NCI-H1694 (cell line): ENCODE measurements at places on chromosomes 13 and 19.
A peak's percentile ranks its signal among the peaks of the same experiment; 100 is the strongest.

GRCh38 chr19:53554804-53555203 is 16.9 kb downstream of the ZNF331 start:
- no peak for DNase-seq

GRCh38 chr19:4456843-4457653 is 546 bp downstream of the UBXN6 start:
- no peak for DNase-seq

DNA sequence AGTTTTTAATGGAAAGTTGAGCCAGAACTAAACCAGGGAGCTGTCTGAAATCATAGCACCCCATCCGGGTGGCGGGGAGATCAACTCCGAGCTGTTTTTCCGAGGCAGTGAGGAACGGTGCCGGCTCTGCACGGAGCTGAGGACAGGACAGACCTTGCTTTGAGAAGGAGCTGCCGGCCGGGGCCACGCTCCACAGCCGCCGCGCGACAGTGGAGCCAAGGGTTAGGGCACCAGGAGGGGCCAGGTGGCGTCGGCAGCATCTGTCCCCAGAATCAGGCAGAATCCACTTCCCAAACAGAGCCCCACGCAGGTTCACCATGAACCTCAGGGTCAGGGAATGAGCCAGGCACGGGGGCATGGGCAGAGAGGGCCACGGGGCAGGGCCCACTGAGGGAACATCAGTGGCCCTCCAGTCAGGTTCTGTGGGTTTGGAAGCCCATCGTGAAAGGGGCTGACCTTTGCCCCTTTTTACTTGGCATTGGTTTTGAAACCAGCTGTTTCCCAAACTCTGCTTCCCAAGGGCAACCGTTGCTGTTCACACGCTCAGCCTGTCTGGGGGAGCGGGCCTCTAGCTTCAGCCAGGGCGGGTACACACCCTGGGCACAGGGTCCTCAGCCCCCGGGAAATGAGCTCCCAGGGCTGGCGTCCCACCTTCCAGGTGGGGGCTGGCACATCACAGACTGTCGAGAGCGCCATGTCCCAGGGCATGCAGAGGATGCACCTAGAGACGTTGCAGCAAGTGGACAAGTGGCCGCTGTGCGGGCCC is 18.1 kb downstream of the PEX11G start:
- DNase-seq, result no peak

DNA sequence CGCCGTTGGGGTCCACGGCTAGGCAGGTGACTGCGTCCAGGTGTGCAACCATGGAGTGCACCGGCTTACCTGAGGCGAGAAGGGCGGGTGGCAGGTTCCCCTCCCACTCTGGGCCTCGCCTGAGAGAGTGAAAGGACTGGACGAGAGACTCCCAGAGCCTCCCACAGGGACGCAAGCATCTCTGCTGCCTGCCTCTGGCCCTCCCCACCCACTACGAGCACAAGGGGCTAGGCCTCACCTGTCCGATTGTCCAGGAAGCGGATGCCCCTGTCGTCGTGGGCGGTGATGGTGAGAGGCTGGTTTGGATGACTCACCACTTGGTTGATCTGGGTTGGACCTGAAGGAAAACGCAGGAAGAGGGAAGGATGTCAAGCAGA is 5.1 kb upstream of the PRKD2 start:
- DNase-seq, result no peak

DNA sequence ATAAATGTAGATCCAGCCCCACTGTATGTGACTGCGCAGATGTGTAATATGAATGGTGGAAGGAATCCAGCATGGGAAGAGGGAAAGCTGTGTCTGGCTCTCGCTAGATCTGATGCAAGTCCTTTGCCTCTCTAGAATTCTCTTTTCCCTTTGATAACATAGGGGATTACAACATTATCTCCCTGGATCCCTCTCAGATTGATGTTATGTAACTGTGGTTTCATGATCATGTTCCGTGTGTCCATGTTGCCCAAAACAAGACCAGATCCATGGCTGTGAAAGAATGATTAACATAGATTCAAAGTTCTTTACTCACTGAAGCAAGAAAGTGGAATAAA is 184.0 kb upstream of the UBL3 start:
- DNase-seq, result no peak

GRCh38 chr13:78631077-78631476 is 27.7 kb upstream of the POU4F1 start:
- no peak for DNase-seq

DNA sequence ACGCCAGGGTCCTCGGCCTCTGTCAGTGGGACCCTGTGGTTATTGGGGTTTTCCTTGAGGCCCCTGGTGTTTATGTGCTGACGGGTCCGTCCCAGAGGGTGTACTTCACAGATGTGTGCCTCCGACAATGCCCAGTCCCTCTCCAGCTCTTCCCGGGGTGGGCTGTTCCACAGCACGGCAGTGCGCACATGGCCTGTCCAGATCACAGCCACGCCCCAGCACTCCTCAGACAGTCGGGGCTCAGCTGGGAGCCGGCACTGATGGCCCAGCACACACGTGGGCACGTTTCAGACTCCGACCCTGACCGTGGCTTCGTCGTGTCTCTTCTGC is 16.9 kb upstream of the F7 start:
- no peak for DNase-seq

- DNase-seq, result no peak
These were observed 204.8 kb downstream of the MYO16 start for GRCh38 chr13:108834193-108834592.

DNA sequence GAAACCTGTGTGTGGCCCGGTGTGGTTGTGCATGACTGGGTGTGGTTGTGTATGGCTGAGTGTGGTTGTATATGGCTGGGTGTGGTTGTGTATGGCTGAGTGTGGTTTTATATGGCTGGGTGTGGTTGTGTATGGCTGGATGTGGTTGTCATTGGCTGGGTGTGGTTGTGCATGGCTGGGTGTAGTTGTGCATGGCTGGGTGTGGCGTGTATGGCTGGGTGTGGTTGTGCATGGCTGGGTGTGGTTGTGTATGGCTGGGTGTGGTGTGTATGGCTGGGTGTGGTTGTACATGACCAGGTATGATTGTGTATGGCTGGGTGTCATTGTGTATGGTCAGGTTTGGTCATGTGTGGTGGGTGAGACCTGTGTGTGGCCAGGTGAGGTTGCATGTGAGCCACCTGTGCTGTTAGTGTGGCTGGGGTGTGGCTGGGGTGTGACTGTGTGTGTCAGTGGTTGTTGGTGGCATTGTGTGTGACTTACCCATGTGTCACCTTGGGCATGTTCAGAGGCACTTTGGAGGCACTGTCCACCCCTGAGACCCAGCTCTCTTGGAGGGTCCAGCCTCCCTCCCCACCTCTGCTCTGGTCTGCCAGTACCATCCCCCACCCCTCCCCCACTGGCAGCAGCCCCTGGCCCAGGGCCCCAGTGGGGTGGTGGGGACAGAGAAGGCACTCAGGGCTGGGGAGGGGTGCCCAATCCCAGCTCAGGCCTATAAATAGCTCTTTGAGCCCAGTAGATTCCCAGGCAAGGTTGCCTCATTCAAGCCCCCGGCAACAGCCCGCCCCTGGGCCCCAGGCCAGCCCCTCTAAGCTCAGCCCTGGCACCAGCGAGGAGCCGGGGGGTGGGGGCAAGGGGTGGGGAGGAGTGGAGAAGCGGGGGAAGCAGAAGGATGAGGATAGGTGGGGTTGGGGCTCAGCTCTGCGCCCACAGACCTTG is 3.9 kb upstream of the NCAN start:
- DNase-seq, result no peak

DNA sequence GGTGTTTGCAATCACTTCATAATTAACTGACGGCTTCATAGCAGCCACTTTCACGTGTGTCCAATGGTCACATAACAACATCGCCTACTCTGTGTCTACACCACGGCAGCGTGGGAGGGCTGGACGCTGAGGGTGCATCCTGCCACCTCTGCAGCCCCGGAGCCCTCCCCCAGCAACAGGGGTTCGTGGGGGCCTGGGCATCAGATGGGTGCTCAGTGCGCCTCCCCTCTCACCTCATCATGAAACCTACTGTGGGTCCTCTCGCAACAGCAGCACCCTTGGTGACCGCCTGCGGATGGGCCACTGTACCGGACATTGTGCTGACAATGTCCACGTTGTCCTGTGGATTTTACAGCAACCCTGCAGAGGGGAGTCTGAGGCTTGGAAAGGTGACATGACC is 193.5 kb downstream of the UQCRFS1 start:
- no peak for DNase-seq

DNA sequence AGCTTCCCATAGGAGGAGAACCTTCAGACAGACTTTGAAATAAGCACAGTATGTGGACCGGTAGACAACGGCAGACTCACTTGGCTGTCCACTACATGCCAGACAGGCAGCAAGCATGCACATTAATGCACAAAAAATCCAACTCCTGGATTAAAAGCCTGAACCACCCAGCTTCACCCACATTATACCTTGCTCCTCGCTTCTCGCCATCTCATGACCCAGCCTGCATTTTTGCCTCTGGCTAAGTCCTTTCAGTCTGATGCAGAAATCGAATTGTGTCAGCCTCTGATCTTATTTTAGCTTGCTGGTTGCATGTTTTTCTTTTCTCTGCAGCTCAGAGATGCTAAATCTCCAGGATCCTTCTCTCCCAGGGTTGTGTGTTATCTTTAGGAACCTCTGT is 358.7 kb downstream of the RFC3 start:
- DNase-seq, result no peak

DNA sequence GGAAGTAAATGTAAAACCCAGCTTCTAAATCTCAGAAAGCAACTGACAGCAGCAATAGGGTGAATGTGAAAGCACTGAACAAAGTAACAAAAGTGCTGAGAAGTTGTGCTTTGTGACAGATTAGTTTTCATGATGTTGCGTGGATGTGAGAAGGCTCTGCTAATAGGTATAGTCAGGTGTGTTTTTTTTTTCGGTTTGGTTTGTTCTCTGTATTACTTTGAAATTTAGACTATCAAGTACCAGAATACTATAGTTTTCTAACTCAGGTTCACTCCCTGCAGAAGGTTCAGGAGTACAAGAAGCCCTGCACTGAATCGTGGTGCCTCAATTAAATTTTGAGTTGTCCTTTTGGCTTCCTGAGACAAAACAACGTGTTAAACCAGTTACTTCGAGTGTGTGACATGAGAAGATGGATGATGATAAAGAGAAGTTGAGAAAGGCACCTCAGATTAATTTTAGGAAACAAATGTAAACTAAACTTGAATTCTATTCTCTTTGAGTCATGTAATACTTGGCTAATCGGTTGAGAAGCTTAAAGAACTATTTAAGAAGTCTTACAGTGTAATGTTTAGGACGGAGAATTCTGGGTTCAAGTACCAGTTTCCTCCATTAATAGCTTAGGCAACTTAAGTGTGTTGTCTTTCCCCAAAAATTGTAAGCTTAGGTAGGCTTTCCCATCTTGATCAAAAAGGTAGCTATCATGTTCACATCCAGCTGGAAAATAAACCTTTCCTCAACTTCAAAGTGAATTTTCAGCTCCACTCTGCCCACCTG is 10.3 kb downstream of the MIR17HG start:
- no peak for DNase-seq

DNA sequence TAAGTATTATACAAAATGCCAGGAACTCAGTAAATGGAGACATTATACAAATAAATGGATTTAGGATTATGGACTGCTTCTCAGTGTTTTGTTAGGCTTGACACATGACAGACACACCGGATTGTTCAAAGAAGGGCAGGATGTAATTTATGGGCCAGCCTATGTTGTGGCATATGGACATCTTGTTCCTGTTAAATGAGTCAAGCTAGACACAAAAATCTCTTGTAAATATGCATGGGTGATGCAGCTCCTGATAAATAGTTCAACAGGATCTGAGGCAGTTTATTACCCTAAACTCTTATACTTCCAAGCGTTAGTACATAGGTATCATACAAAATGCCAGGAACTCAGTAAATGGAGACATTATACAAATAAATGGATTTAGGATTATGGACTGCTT is 502.3 kb downstream of the TBC1D4 start:
- DNase-seq, result peak; percentile 14

GRCh38 chr19:33461256-33462111 is 60.1 kb downstream of the PEPD start:
- DNase-seq, result no peak

GRCh38 chr13:110713981-110714796 is 689 bp downstream of the ING1 start:
- no peak for DNase-seq

GRCh38 chr19:45451131-45451849 is 16.5 kb upstream of the FOSB start:
- no peak for DNase-seq

- DNase-seq, result no peak
These were observed 367.6 kb upstream of the TSHZ3 start for GRCh38 chr19:31716826-31717225.

DNA sequence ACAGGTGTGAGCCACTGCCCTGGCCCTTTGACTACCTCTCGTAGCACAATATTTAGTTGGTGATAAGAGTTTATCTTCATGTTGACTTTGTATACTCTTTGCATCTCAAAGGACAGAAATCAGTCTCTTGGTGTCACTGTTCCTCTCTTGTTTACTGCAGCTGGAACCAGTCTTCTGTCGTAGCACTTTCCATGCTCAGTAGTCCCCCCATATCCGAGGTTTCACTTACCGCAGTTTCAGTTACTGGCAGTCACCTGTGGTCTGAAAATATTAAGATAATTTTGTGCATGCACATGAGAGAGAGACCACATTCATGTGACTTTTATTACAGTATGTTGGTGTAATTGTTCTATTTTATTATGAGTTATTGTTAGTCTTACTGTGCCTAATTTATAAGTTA is 49.1 kb downstream of the WASF3 start:
- DNase-seq, result no peak

DNA sequence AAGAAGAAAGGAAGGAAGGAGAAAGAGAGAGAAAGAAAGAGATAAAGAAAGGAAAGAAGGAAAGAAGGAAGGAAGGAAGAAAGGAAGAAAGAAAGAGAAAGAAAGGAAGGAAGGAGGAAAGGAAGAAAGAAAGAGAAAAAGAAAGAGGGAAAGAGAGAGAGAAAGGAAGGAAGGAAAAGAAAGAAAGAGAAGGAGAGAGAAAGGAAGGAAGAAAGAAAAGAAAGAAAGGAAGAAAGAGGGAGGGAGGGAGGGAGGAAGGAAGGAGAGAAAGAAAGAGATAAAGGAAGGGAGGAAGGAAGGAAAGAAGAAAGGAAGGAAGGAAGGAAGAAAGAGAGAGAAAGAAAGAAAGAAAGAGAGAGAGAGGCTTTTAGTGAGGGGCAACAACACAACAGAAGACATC is 135.1 kb upstream of the VSTM2B start:
- DNase-seq, result no peak

- no peak for DNase-seq
These were observed 29.8 kb upstream of the SIAH3 start for GRCh38 chr13:45881353-45881752.

DNA sequence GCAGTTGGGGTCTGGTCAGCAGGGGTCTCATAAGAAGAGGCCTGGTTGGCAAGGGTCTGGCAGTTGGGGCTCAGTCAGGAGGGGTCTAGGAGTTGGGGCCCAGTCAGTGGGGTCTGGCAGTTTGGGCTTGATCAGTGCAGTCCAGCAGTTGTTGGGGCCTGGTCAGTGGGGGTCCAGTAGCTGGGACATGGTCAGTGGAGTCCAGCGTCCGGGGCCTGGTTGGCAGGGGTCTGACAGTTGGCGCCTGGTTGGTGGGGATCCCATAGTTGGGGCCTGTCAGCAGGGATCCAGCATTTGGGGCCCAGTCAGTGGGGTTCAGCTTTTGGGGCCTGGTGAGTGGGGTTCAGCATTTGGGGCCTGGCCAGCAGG is 60.5 kb upstream of the TPM4 start:
- DNase-seq, result no peak

GRCh38 chr13:45915686-45916439 is 64.3 kb upstream of the SIAH3 start:
- no peak for DNase-seq
